ENCODE measurements at places on chromosomes 5 and 9.

DNA sequence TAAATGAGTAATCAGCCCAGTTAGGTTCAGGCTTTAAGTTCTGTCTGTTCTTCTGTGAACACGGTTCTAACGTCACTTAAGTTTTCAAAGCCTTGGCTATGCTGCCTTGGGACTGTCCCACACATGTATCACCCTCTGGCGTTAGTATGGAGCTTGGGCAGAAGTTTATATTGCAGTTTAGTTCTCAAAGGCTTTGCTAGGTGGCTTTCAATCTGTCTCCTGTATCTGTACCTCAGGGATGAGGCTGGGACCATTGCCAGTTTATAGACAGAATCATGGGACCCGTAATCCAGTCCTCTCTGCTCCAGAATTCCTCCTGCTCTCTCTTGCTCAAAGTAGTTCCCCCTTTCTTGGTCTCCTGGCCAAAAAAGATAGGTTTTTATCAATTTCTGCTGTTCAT lies 12.1 kb downstream of the C9orf40 start:
- no peak for DNase-seq

DNA sequence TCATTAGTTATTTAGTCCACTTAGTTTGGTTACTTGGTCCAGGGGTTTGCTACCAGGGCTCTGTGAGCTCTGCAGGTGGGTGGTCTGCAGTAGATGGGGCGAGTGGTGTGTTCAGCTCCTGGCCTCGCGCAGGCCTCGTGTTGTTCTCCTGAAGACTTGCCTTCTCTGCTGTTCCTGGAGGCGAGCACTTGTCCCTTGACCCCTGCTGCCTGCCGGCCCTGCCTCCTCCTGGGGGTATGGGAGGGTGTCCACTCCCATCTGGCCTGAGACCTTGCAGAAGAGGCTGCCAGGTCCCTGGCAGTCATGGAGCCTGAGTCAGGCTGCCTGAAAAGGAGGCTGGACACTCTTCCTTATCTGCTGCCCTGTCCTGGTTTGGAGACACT lies 137.0 kb downstream of the CACNA1B start:
- DNase-seq, result no peak

DNA sequence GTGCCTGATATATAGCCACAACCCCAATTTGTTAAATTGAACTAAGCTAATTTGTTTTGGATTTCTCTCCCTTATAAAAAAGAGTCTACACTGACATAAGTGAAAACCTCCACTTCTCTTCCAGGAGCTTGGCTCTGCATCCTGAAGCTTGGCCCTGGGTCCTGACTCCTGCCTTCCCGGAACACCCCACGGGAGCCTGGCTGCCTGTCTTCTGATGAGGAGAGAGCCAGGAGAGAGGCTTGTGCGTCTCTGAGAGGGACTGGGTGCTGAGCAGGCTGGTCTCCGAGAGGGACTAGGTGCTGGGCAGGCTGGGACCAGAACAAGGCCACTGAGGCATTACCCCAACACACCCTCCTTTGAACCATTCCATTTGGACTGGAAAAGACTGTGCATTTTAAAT lies 6.5 kb upstream of the PTGES start:
- DNase-seq, result no peak

DNA sequence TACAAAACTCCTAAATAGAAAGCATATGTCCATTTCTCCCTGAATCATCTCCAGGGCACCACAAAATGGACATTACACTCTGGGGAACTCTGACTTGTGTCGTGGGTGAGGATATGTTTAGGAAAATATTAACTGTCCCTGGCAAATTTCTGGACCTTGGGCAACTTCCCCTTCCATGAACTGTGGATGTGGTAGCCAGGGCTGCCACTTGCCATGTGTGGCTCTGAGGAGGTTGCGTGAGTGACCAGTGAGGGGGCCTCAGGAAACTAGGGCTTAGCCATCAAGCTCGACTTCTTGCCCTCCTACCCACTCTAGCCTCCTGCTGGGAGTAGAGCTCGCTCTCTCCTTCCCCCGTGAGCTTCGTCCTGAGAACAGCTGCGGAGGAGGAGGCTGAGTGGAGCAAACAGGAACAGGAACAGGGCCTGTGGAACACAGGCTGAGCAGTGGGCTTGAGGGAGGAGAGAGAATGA lies 13.8 kb upstream of the STC2 start:
- no peak for DNase-seq

DNA sequence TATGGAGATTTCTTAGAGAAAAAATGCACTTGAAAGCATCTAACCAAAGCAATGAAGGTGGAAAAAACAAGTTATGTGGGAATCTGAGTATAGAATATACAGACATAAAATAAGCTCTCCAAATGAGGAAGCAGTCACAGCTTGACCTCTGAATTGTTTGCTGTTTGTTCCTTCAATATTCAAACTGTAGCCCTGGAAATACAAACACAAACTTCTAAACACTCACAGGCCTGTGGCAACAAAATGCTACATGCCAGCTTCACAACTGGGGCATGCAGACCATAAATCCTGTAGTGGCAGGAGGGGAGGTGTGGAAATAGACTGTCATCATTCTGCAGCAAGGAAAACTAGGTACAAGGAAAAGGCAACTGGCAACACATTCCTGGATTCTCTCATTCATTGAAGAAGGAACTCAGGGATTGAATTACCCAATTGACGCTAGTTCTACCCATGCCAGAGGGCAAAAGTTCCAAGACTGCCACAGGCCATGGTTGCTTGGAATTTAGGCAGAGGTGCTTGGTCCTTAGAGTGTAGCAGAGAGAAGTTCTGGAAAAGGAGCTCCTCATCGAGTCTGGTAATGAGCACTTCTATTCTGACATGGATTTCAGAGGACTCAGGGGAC lies 349.6 kb downstream of the PDE4D start:
- DNase-seq, result no peak

GRCh38 chr5:139577689-139578290 lies 16.7 kb downstream of the UBE2D2 start:
- DNase-seq, result no peak

GRCh38 chr9:13163287-13163686 lies 116.2 kb downstream of the MPDZ start:
- no peak for DNase-seq

DNA sequence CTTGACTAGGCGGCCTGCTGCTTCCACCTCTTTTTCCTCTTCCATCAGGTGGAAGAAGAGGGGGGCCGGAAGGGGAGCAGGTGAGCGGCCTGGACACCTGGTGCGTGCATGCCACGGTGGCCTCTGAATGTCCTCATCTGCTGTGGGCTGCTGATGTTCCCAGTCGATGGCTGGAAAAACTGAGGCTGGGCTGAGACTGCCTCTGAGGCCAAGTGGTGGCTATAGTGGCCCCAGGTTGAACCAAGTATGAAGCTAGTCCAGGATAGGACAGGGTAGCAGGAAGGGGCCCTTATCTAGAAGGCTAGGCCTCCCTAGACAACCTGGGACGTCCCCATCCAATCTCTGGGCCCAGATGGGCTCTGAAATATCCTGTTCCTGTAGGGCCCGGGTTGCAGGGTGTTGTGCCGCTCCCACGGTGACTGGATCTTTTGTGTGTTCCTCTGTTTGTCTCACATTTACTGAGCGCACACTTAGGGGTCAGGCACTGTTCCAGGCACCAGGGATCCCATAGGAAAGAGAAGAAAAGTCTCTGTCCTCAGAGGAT lies 753 bp upstream of the NR5A1 start:
- no peak for DNase-seq

DNA sequence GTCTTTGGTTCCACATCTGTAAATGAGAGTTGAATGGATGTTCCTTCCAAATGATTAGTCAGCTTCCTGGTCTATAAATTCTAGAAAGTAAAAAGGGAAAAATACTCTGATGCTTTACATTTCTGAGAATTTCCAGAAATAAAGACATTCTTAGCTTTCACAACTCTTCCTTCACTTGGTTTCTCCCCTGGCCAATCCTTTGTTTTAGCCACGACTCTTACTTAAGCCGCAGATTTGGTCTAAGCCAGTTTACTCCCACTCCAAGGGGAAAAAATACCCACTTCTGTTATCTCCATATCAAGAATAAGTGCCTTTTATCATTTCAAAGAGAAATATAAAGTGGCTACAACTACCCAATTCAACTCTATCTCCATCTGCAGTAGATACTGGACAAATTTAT lies 29.7 kb downstream of the PWWP2A start:
- no peak for DNase-seq

- DNase-seq, result no peak
Measured at GRCh38 chr9:132018957-132019405, 60.7 kb downstream of the MED27 start.

DNA sequence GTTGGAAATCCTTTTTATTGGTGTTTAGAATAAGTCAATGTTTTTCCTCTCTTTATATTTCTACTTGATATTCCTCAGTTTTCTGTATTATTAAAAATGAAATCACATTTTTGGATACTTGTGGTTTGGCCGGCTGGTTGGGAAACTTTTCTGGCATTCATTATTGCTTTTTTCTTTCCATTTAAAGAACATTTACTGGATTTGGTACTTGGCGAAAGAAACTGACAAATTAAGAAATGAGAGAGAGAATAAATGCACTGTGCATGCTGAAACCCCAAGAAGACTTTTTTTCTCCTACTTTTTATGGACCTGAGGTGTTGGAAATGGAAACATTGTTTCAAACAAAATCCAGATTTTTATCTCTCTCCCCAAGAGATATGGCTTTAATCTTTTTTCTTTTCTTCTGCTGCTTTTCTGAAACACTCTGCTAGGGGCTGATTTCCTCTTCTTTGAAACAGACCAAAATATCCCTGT lies 128.4 kb downstream of the SNX18 start:
- no peak for DNase-seq

- no peak for DNase-seq
Measured at GRCh38 chr5:28927559-28928326, 1889.4 kb upstream of the CDH9 start.

DNA sequence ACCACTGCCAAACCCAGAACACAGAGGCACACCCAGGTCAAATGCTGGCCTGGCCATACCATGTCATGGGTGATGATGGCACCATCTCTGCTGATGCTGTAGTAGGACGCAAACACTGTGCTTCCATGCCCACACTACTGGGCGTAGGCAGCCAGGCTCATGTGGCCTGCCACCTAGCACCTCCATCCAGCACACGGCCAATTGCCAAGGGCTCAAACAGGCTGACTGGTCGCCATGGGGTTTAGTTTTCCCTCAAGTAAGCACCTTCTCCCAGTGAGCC lies 39.4 kb downstream of the BICD2 start:
- no peak for DNase-seq

- no peak for DNase-seq
Measured at GRCh38 chr5:43068037-43068436, 27.9 kb upstream of the ANXA2R start.

DNA sequence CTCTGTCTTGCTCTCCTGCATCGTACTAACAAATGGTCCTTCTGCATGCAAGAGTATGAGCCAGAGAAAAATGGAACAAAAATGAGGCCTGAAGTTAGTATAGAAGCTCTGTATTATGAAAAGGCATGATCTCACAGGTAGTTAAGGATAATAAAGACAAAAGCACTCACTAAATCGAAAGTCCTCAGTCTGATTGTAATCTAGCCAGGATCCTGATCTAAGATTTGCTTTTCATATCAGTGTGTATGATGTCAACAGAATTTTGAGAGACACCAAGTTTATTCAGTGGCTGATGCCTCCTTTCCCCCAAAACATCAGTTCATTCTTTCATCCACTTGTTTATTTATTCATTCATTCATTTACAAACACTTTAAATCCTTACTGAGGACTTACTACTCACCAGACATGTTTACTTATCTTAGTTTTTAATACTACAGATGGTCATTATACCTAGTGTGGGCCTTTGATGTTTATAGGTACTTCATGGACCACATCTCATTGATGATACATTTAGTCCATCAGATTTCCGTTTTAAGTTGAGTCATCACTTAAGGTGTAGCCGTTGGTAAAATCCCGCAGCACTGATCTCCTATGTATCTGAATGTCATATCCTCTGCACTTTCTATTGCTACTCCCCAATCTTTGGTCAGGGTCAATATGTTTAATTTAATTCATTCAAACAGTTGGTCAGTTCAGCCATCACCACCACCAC lies 105.2 kb upstream of the DHFR start:
- DNase-seq, result no peak

GRCh38 chr5:139271201-139272027 lies 22.1 kb upstream of the MATR3 start:
- no peak for DNase-seq

DNA sequence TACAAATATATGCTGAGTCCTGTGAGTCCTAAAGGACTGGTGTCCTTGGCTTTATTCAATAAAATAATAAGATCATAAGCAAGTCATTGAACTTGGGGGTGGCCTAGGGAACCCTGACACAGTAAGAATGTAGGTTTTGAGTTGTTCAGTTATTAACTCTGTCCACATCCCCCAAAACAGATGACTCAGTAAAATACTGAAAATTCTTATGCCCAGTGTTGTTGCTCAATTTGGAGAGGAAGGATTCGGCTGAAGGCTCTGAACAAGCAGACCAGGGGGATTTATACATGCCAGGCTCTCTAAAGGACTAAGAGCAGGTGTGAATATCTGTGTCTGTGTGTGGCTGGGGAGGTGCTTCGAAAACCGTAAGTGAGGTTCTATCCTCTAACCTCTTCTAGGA lies 173.7 kb downstream of the RMI1 start:
- no peak for DNase-seq

GRCh38 chr5:109113608-109114007 lies 296.2 kb downstream of the PJA2 start:
- no peak for DNase-seq

DNA sequence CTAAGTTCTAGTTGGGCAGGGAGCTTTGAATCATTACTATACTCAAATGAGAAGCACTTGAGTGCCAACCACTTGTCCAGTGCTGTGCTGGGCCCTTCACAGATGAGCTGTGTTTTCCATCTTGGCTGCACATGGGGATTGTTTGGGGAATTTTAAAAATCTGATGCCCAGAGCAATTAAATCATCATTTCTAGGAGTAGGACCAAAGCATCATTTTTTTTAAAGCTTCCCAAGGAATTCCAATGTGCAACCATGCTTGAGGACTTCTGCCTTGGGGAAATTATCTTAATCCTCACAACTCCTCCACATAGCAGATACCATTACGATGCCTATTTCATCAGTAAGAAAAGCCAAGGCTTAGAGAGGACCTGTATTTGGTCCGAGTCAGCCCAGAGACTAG lies 131.4 kb downstream of the TMEM174 start:
- no peak for DNase-seq

DNA sequence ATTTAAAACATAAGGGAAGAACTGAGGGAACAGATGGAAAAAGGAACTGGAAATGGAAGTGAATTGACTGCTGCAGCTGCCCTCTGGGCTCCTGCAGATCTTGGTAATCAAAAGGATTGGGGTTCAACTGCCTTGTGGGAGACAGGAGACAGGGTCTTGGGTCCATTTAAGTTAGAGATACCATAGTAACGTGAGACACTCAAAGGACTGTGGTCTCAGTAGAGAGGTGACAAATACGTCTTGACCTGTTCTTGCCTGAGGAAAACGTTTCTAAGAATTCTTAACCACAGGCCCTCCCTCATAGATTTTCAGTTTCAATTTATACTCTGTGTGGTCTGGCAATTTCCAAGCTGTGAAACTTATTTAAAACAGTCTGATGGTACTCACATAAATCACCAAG lies 100.8 kb upstream of the DHFR start:
- DNase-seq, result peak; percentile 48

DNA sequence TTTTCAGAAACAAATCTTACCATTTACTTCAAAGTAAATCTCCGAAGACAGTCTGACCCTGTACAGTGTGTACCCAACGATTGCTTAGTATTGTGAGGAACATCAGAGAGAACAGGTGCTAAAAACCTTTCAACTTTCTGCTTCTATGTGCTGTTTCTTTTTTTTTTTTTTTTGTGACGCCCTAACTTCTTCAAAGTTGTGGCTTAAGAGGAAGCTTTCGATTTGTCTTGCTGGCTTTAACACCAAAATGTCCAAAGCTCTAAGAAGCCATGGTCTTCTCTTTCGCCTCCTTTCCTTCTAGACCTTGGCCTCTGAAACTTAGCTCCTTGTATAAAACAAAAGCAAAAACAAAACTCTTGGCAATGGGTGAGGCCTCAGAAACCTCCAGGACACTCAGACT lies 1.2 kb downstream of the TNFSF8 start:
- DNase-seq, result no peak

All from stimulated activated naive CD8-positive, alpha-beta T cell treated with anti-CD3 and anti-CD28 coated beads, Interleukin-15, amount 100 ng/mL, for 72 hours (primary cell).